ENCODE measurements at places on chromosomes 2 and 18.

DNA sequence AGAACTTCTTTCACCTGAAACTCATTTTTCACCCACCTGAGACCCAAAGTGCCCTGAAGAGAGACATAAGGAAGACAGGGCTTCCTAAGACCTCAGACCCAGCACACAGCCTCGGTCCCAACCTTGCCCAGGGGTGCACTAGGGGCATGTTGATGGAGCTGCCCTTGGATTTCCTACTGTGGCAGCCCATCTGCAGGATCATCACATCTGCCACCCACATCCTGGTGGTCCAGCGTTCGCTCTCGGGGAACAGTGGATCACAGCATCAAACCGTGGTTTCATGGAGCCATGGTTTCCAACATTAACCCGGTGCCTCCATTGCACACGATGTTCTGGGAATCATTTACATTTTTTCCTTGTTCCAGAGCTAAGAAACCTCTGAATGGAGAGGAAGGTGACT is 186.4 kb downstream of the TFCP2L1 start:
- DNase-seq: no peak

DNA sequence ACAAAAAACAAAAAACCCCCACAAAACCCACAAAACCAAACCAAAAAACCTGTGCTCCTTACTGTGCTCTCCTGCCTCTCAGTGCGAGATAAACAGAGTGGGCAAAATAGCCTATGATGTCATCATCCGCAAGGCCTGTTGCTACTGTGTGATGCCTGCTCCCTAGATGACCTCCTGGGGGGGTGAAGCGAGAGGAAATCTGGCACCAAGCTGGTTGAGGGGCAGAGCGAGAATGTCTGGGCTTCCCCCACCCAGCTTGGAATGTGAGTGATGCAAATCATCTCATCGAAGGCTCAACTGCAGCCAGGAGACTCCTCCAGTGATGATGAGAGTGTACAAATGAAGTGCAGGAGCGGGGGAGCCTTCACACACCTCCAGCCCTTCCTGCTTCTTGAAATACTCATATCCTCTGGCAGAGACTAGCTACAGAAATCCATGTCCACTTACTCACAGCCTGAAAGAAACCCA is 57.7 kb upstream of the MAP4K3 start:
- no peak for DNase-seq

DNA sequence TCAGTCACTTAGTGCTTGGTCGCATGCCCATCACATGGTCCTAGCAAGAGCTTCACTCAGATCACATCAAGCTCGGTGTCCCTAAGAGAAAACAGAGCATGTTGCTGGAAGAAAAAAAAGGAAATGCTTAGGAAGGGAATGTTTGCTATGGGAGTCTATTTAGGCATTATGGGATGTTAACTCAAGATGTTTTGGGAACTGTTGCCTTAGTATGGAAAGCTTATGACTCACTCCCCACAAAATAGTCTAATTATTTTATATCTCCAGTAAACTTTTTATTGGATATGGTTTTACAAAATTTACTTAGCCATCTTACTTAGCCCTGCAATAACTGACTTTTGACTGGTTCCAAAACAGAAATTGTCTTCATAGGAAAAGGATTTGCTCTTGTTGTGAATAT is 439.5 kb upstream of the ZEB2 start:
- no peak for DNase-seq

DNA sequence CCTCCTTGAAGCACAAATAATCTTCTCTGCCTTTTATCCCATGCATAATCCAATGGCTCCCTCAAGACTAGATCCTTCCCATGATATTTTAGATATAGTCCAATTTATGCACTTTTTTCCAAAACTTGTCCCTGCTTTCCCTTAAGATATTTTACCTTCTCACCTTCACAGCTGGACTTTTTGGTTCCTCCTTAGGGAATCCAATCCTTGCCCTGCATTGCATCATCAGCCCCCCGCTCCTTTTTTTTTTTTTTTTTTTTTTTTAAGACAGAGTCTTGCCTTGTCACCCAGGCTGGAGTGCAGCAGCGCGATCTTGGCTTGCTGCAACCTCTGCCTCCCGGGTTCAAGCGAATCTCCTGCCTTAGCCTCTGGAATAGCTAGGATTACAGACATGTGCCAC is 250.6 kb downstream of the DOK6 start:
- no peak for DNase-seq

GRCh38 chr18:9731380-9731779 is 23.3 kb downstream of the RAB31 start:
- DNase-seq: no peak

DNA sequence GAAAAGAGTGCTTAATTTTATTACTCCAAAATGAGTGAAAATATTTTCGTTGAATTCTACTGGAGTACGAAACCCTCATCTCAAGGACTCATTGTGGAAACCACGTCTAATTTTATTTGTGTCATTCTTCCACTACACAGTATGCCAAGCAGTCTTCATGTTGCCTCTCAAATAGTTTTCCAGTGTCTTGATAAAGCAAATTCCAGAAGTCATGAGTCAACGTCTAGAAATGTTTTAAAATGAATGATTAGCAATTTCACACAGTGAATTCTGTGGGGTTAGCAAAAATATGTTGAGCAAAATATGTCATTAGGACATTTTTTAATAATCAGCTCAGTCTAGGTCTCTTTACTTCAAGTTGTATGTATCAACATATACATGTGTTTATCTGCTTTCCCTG is 865.5 kb downstream of the DSC3 start:
- no peak for DNase-seq

DNA sequence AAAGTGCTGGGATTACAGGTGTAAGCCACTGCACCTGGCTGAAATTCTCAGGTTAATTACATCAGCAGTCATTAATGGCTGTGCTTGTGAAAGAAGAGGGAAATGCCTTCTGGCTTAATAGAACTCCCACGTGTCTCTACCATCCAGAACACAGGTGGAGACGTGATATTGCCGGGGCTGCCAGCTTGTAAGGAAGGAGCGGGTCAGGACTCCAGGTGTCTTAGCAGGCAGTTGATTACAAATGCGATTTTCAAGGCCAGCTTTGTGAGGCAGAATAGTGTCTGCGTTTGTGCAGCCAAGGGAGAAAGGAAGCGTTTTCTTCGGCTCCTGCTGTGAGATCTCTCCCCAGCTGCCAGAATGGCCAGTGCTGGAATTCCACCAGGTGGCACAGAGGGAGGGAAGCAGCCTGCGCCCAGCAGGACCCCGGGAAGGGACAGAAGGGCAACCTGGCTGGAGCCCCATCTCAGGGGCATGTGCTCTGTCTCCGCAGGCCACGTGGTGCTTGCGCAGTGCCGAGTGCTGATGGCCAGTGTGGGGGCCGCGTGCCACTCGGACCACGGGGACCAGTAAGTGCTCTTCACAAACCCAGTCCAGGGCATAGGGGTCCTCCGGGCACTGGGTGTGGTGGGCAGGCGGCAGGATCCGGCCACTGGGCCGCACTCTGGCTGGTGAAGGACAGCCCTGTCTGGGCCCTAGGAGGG is 3.7 kb upstream of the ESPNL start:
- no peak for DNase-seq

GRCh38 chr2:235324324-235324723 is 169.5 kb upstream of the AGAP1 start:
- DNase-seq: no peak

- no peak for DNase-seq
Observed at GRCh38 chr2:205908212-205909183, 177.5 kb downstream of the INO80D start.

DNA sequence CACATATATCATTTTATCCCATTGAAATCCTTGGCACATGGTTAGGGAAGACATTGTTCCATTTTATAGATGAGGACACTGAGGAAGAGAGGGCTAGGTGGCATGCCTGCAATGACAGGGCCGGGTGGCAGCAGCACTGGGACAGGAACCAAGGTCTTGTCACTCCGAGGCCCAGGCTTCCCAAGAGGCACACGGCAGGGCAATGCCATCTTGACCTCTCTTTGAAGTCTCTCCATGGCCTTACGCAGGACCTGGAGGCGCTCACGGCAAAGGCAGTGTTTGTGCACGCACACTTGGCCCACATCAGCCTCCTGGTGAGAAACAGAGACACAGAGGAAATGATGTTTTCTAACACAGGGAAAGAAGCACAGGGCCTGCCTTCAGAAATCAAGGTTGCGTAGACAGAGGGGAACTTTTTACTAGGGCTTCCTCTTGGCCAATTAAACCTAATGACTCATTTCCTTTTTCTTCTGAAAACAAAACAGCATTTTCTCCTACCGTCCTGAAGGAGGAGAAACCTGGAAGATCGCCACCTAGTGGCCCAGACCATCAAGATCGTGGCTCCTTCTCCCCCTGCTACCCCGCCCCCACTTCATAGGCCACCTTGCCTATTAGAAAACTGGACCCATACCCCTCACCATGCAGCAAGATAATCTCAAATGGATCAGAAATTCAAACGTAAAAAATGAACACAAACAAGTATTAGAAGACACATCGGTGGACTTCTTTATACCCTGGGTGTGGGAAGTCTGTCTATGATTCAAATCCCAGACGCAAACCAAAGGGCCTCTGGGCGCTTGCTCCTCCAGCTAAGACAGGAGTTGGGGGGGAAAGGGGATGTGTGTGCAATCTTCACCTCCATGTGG is 74.6 kb upstream of the SP3 start:
- peak; percentile 37 for DNase-seq

- DNase-seq: no peak
Observed at GRCh38 chr2:160492401-160493226, 993 bp downstream of the RBMS1 start.

- peak; percentile 59 for DNase-seq
Observed at GRCh38 chr2:43877782-43878464, 39.2 kb downstream of the ABCG8 start.

DNA sequence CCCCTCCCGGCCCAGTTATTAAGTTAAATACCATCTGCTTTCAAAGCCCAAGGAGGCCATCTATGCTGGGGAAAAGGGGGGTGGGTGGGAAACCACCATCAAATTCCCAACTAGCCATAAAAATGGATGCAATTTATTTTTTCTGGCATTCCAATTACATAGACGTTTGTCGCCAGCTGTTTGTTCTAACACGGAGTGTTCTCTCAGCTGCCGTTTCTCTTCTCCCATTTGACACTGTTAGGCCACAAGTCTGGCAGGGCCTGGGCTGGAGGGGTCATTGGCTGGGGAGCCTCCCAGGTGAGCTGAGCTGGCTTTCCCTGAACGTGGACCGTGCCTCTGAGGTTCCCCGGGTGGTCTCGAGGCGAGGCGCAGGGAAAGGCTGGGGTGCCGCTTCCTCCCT is 16.6 kb downstream of the ATOH8 start:
- DNase-seq: no peak

GRCh38 chr2:171688129-171688465 is 828 bp downstream of the DYNC1I2 start:
- DNase-seq: no peak

DNA sequence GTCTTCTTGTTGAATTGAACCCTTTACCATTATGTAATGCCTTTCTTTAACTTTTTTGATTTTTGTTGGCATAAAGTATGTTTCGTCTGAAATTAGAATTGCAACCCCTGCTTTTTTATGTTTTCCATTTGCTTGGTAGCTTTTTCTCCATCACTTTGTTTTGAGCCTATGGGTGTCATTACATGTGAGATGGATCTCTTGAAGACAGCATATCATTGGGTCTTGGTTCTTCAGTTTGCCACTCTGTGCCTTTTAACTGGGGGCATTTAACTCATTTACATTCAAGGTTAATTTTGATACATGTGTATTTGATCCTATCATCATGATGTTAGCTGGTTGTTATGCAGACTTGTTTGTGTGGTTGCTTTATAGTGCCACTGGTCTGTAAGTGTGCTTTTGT is 489.4 kb upstream of the TNP1 start:
- no peak for DNase-seq

- DNase-seq: no peak
Observed at GRCh38 chr18:26637324-26637723, 89.0 kb upstream of the KCTD1 start.

DNA sequence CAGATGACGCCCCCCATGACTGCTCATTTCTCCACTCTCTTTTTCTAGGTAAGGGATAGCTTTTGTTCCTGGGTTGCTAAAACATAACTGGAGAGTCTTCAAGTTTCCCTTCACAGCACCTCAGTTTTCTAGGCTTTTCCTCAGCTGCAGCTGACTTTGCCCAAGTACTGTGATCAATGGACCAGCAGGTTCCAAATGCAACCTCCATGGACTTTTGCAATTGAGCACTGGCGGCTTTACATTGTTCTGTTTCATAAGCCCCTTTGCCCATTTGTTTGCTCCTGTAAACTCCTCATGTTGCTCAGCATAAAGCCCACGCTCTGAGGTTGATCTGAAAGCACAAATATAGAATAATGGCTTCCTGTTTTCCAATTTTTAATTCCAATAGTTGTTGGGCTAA is 291.6 kb downstream of the IRS1 start:
- DNase-seq: no peak

GRCh38 chr18:78675231-78675630 is 304.4 kb upstream of the SALL3 start:
- no peak for DNase-seq

DNA sequence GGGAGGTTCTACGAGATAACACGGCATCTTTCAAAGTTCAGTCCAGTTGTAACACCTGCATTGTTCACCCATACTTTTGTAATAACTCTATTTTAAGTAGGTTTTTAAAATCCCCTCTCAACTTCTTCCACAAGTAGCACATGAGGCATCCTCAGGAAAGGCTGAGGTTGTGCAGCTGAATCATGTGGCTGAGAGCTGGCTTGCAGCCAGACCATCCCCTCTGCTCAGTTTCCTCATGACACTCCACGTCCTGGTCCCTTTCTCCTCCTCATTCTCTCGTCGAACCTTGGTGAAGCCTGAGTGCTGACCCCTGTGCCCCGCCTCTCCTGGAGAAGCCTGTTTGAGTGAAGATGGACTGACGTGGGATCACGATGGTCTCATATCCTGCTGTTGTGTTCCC is 42.5 kb downstream of the POU3F3 start:
- no peak for DNase-seq

- DNase-seq: no peak
Observed at GRCh38 chr2:191790737-191791136, 56.2 kb downstream of the CAVIN2 start.

DNA sequence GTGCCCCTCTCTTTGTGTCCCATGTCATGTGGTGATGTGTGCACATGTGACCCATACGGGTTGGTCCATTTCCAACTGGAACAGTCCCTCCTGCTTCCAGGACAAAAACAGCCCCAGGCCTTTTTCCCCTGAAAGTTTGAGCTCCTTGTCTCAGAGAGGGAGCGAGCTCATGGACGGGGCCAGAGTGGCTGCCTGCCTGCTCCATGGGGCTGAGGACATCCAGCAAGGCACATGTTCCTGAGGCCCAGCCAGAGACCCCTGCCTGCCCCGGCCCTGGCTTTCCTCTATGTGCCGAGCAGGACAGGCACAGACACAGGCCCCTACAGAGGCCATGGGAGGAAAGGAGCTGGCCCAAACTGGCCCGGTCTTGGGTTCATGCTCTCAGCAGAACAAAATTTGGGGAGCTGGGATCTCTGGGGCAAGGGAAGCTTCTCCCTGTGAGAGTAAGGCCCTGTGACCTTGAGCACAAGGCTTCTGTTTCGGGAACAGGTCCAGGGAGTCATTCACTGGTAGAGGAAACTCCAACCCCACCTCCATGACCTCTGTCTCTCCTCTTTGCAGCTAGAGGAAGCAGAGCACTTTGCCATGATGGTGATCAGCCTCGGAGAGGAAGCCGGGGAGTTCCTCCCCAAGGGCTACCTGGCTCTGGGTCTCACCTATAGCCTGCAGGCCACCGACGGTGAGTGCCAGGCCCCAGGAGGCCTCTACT is 105.8 kb upstream of the MCFD2 start:
- DNase-seq: no peak

GRCh38 chr2:212863185-212863588 is 288.2 kb downstream of the IKZF2 start:
- no peak for DNase-seq

- no peak for DNase-seq
Observed at GRCh38 chr18:36672437-36673344, 156.1 kb downstream of the TPGS2 start.

- DNase-seq: no peak
Observed at GRCh38 chr2:18605115-18605514, 15.7 kb upstream of the NT5C1B start.

Data from NCI-H1930 (cell line).